ENCODE measurements at places on chromosomes 6 and 20. TPM values are rescaled to one million over a fixed set of nuclear protein-coding genes. Genes with fewer than 3 reads are reported as not detected.

The TBX18 gene
- total RNA-seq = 7.8 TPM

The VIP gene
- total RNA-seq = 4.8 TPM

The DYNLRB1 gene
- total RNA-seq = 33.5 TPM

The LAMA2 gene
- 16.8 TPM for total RNA-seq

The ARFGEF3 gene
- total RNA-seq = 65.7 TPM

The MEP1A gene
- not detected for total RNA-seq

The AVP gene
- total RNA-seq = not detected

The AHCY gene
- 42.9 TPM for total RNA-seq

The ASIP gene
- total RNA-seq = not detected

The NKX2-4 gene
- total RNA-seq = not detected

The CGA gene
- total RNA-seq = not detected

The SLC22A3 gene
- 3.7 TPM for total RNA-seq

The CNR1 gene
- total RNA-seq = 327 TPM

The FAM209B gene
- not detected for total RNA-seq

The SLC17A3 gene
- not detected for total RNA-seq

The PROKR2 gene
- total RNA-seq = 40.4 TPM

The RNF144B gene
- 3.1 TPM for total RNA-seq

The CDH4 gene
- 22.3 TPM for total RNA-seq

The HLA-G gene
- not detected for total RNA-seq

The NKX2-2 gene
- 0.31 TPM for total RNA-seq

Data from occipital lobe (tissue), 3 donors.